Activated CD4-positive, alpha-beta T cell treated with anti-CD3 and anti-CD28 coated beads, Interleukin-2, amount 50 U/mL, for 4 hours (primary cell): ENCODE measurements at places on chromosomes 12 and 14.

GRCh38 chr14:68670359-68670715 lies 122.5 kb downstream of the ZFP36L1 start:
- DNase-seq, result no peak

- no peak for DNase-seq
These were observed 299.6 kb downstream of the DIO2 start for GRCh38 chr14:79911744-79912143.

GRCh38 chr12:50110127-50110761 lies 1.8 kb upstream of the COX14 start:
- no peak for DNase-seq

GRCh38 chr12:61998791-61999190 lies 261.4 kb upstream of the USP15 start:
- DNase-seq, result no peak

DNA sequence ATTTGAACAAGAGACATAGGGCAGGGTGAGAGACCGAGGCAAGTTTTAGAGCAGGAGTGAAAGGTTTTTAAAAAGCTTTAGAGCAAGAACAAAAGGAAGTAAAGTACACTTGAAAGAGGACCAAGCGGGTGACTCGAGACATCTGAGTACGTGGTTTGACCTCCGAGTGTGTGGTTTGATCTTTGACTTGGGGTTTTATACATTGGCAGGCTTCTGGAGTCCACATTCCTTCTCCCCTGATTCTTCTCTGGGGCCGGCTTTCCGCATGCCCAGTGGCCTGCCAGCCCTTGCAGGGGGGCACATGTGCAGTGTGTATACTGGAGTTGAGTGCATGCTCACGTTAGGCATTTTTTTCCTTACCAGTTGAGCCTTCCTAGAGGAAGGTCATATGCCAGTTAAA lies 96.3 kb downstream of the SLC15A4 start:
- no peak for DNase-seq
